NCI-H345 (cell line): ENCODE measurements at places on chromosomes 6 and 20.

- DNase-seq = no peak
Measured at GRCh38 chr6:148720406-148720805, 26.4 kb upstream of the UST start.

GRCh38 chr20:50588034-50588736 lies 78.0 kb downstream of the PTPN1 start:
- peak; percentile 93 for DNase-seq

DNA sequence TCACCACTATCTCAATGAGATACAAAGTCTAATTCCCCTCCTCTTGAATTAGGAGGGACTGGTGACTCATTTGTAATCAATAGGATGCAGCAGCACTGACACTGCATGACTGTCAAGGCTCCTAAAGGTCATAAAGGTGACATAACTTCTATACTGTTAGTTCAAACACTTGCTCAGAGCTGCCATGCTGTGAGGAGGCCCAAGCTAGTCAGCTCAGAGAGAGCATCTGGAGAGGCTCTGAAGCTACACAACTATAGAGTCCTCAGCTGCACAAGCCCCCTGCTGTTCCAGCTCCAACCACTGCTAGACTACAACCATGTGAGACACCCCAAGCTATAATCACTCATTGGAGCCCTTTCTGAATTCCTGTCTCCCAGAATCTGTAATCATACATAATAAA lies 17.0 kb upstream of the HEY2 start:
- no peak for DNase-seq

DNA sequence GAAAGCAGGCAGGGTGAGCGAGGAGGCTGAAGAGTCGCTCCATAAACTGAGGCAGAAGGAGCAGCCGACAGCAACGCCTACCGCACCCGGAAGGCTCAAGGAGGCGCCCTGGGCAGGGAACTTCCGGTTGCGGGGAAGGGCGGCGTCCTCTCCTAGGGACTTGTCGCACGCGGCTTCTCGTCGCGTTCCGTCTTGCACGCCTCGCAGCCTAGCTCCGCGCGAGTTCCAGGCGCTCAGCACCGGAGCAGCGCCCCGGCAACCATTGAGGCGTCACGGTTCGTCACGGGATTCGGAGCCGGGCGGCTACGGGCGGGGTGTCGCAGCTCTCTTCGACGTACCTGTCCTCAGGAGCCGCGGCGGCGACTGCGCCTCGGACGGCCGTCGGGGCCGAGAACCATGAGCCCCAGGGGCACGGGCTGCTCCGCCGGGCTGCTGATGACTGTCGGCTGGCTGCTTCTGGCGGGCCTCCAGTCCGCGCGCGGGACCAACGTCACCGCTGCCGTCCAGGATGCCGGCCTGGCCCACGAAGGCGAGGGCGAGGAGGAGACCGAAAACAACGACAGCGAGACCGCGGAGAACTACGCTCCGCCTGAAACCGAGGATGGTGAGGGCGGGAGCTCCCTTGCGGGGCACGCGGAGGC lies at the start of gene SPACA1:
Gene SPACA1 (plus strand): TSS at position 332 of the 641 bp plus-strand sequence. CDS start 65 bp downstream, at position 397.
- no peak for DNase-seq

DNA sequence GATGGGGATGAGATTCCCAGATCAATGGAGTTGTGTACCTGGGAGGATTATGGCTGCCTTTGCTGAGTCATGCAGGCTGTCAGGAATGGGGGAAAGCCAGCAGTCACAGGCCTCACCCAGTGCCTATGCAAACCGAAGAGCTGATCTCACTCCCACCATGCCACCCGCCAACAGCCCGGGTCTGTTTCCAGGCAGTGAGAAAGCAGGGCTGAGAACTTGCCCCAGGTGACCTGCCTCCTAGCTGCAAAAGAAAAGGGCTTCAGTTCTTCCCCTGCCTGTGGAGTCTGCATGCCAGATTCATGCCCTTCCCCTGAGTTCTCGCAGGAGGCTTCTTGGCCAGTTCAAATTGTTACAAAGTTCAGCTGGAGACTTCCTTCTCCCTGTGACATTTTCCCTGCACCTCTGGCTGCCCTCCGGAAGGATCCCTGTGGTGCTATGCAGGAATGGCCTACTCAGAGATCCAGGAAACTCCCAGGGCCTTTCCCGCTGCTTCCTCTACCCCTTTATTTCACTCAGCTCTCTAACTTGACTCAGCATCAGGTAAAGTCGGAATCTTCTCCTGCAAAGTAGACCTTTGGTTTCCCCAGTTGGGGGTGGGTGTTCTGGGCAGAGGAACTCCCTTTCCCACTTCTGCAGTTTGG lies 71.5 kb upstream of the B3GAT2 start:
- no peak for DNase-seq

DNA sequence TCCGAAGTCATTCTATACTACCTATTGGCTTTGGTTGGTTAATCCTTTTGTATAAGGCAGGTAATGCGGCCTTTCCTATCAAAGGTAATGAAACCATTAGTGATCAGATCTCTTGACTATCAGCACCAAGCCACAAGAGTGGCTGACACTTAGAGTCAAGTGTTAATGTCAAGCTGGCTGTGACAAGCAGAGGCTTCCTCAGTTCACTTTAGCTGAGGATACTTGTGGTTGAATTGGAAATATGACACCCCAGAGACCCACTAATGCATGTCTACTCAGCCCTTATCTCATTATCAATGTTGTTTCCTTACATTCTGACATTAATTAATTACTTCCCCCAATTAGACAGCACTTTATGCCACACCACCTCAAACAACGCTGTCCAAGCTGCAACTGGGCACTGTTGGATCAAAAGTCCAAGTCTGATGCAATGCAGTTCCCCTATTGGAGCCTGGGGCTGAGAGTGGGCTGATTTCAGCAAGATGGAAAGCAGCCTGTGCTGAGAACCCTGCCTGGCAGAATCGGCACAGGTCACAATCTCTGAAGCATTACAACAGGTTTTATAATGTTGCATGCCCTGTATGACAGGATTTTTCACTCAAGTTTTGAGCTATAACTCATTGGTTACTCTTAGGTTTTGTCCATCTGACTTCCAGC lies 273.5 kb downstream of the COL12A1 start:
- DNase-seq = no peak

GRCh38 chr6:97497713-97498331 lies 214.8 kb upstream of the MMS22L start:
- DNase-seq = peak; percentile 71

- no peak for DNase-seq
Measured at GRCh38 chr6:39282774-39283173, 31.4 kb downstream of the KCNK17 start.

DNA sequence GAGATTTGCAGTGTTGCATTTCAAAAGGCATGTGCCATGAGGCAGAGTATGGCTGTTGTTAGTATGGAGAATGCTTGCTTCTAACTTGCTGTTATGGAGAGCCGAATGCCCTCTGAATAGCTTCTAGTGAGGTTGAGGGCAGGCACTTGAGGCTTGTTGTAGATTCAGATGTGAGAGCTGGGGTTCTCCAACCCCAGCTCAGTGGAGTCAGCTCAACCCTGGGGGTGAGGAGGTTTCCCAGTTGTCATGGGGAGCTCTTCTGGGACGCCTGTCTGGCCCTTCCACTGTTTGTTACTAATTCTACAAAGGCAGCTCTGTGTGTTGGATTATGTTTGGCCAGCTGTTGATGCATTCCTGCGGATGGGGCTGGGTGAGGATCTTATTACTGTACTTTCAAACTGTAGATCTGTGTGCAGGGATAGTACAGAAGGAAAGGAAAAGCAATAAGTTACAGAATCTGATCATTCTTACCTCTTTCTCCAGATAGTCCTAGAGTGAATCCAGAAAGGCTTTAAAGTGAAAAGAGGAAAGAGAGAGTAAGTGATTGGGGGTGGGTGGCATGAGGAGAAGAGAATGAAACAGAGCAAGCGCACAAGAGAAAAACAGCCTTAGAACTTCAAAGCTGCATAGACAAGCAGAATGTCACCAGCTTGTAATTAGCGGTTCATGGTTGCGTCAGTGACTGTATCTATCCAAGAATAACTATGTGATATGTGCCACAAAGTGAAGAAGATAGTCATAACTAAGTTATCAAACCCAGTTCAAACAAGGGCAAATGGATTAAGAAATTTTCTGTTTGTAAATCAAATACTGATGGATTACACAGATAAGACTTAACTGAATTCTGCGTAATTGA lies 148.7 kb downstream of the PRL start:
- peak; percentile 69 for DNase-seq

DNA sequence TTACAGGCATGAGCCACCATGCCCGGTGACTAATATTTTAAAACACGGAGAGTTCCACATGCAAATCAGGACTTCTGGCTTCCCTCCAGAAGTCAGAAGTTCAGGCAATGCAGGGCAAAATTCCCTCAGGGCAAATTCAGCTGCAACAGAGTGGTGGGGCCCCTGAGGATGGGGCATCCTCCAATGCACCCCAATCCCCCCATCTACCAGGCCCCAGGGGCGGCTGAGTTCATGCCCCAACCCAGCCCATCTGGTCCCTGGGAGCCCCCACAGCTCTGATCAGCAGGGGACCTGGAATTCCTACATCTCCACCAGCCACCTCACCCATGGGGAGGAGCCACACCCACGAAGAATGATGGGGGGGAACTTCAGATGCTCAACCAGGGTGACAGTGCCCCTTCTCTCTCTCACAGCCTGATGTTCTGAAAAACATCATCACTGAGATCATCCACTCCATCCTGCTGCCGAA lies 22.6 kb downstream of the BPIFB1 start:
- DNase-seq = no peak

GRCh38 chr6:55877283-55877682 lies 1.9 kb upstream of the BMP5 start:
- no peak for DNase-seq

GRCh38 chr6:71383901-71384489 lies 95.4 kb downstream of the OGFRL1 start:
- DNase-seq = peak; percentile 33

DNA sequence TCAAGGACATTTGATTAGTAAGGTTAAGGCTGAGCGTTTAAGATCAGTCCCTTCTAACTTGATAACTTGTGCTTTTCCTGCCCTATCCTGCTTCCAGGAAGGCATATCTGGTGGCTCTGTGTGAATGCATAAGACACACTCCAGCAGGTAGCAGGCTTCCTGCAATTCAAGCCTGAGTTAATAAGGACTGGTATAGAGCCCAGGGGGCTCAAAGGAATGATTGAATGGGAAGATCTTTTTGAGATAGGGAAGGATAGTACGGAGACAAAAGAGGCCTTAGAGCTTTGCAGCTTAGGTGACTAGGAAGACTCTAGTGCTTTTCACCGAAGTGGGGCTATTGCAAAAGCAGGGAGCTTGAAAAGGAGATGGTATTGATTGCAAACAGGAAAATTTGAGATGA lies 307.1 kb downstream of the GRIK2 start:
- no peak for DNase-seq

- DNase-seq = no peak
Measured at GRCh38 chr6:22732176-22732970, 163.0 kb downstream of the HDGFL1 start.

DNA sequence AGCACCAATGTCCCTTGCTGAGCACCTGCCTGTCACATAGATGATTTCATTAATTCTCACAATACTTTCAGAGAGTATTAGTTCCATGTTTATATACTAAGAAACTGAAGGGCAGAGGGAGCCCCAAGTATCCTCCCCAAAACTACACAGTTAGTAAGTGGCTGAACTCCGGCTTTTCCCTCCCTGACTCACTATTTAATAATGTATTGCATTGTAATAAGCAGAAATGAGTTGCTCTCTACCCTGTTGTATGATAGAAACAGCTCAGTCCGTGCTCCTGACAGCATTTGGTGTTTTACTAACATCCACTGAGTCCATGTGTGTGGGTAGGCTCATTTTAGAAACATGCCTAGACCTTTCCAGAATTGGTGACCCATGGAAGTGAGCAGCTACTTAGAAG lies 76.8 kb downstream of the OLIG3 start:
- DNase-seq = no peak

- DNase-seq = peak; percentile 81
Measured at GRCh38 chr6:53603386-53604116, 58.6 kb upstream of the GCLC start.

DNA sequence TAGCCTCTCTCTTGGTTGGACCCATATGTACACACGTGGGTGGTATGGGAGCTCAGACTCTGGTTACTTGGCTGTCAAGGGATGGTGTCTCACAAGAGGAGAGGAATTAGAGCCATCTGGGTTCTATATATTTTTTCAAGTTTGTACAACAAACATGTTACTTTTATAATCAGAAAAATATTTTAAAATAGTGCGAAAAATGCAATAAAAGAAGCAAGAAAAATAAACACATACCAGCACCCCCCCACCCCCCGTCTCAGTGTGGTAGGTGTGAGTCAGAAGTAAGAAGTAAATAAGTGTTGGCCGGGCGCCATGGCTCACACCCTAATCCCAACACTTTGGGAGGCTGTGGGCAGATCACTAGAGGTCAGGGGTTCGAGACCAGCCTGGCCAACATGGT lies 2.1 kb upstream of the TIAM2 start:
- no peak for DNase-seq

DNA sequence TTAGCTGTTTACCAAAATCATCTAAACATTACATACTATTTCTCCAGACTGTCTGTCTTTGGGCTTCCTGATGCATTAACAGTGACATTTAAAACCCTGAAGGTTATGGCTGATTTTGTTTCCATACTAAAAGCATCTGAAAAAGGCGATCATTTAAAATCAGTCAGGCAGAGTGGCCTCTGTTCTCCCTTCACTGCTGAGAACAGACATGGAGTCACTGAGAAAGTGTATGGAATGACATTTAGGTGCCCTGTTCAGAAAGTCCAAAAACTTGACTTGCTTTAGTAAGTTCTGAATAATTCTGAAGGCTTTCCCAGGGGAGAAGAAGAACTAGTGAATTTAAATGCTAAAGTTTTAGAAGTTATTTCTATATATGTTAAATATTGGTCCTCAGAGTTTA lies 83.0 kb downstream of the MAP7 start:
- DNase-seq = no peak

GRCh38 chr6:3175715-3176402 lies 18.5 kb upstream of the TUBB2A start:
- no peak for DNase-seq

DNA sequence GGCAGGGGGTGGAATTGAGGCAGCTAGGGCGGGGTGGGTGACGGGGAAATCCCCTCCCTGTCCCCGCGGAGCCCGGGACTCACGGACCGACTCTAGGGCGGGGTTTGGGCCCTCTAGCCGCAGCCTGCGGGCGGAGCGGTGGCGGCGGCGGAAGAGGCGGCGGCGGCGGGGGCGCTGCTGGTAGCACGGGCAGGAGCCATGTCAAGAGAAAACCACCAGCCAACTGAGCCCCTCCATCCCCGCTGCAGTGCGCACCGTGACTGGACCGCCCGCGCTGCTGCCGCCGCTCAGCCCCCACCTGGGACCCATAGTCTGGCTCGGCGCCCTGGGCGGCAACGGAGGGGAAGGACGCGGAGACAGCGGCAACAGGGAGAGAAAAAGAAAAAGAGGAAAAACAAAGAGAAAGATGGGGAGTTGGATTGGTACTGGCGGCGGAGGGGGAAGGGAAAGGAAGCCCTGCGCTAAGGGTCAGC lies 1.2 kb upstream of the C6orf62 start:
- peak; percentile 43 for DNase-seq

- no peak for DNase-seq
Measured at GRCh38 chr6:4776493-4777393, 539 bp downstream of the CDYL start.

GRCh38 chr6:39228111-39228971 lies 934 bp downstream of the KCNK5 start:
- DNase-seq = no peak

GRCh38 chr20:18857640-18858039 lies 44.1 kb downstream of the SCP2D1 start:
- no peak for DNase-seq

GRCh38 chr6:68273297-68273696 lies 361.8 kb upstream of the ADGRB3 start:
- no peak for DNase-seq
